ENCODE measurements at places on chromosomes 7 and 10.

DNA sequence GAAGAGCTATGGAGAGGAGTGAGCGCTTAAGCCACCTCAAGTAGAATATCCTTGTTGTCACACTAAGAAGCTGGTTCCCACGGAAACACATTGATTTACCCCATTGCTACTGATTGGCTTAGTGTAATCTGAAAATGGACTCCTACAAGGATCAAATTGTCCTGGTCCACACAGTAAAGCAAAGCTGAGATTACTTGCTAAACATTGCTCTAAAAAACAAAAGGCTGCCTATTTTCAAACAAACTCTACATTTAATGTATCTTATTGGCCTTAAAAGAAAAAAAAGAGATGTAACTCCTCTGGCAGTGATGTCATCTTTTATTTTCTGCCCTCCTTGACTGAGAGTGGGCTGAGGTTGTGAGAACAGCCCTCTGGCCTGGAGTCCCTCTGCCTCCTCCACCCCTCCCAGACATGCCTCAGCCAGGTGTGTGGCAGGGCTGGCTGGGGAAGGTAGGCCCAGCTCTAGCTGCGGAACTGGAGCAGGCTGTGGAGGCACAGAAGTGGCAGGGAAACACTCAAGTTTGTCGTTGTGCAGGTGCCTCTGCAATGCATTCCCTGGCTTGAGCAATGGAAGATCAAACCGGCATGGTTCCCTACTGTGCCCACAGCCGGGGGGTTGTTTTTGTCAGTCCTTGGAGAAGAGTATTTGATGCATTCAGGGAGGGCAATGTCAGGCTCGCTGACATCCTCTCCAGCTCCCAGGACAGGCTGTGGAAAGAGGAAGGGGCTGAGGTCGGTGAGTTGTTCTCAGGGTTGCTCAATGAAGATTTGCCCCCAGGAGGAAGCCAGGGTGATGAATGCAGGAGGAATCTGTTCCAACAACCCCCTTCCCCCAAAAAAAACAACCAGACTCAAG, 9.1 kb downstream of the KLF6 start:
- DNase-seq = no peak

- DNase-seq = no peak
Observed at GRCh38 chr10:16011548-16011947, 151.2 kb upstream of the MINDY3 start.

DNA sequence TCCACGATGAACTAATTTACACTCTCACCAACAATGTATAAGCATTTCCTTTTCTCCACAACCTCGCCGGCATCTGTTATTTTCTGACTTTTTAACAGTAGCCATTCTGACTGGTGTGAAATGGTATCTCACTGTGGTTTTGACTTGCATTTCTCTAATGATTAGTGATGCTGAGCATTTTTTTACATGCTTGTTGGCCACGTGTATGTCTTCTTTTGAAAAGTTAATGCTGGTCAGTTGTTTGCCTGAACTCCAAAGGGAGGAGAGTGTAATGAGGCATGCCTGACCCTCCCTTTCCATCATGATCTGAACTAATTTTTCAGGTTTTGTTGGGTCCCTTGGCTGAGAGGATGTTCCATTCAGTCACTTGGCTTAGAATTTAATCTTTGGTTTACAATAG, 50.7 kb upstream of the SVIL start:
- DNase-seq = no peak

DNA sequence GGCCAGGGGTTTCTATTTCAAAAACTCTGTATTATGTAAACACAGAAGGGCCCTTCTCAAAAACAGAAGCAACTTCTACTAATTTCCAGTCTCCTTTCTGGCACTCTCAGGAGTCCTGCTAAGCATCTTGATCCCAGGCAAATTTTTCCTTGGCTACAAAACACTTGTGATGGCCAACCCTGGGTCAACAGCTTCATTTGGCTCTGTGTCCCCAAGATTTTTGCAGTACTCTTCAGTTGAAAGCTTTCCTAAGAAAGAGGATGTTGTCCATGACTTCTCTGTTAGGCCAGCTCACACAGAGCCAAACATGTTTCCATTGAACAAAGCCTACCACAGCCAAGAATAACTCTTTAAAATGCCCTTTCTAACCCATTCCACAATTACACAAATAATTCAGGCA, 99.0 kb upstream of the EGR2 start:
- DNase-seq = no peak

GRCh38 chr7:135924302-135924701, 52.9 kb downstream of the MTPN start:
- DNase-seq = no peak

DNA sequence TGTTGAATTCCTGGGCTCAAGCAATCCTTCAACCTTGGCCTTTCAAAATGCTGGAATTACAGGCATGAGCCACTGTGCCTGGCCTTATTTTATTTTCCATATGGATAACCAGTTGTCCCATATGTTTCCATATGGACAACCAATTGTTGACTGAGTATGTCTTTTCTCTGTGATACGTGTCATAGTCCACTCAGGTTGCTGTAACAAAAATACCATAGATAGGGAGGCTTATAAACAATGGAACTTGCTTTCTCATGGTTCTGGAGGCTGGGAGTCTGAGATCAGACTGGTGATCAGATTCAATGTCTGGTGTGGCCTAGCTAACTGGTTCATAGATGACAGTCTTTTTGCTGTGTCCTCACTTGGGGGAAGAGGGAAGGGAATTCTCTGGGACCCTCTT, 19.4 kb downstream of the AHCYL2 start:
- DNase-seq = no peak

- no peak for DNase-seq
Observed at GRCh38 chr10:125982260-125982948, 86.0 kb downstream of the FANK1 start.

GRCh38 chr10:17882557-17882956, 69.2 kb upstream of the SLC39A12 start:
- DNase-seq = no peak

GRCh38 chr10:43117031-43117776, 21.0 kb upstream of the CSGALNACT2 start:
- DNase-seq = no peak

DNA sequence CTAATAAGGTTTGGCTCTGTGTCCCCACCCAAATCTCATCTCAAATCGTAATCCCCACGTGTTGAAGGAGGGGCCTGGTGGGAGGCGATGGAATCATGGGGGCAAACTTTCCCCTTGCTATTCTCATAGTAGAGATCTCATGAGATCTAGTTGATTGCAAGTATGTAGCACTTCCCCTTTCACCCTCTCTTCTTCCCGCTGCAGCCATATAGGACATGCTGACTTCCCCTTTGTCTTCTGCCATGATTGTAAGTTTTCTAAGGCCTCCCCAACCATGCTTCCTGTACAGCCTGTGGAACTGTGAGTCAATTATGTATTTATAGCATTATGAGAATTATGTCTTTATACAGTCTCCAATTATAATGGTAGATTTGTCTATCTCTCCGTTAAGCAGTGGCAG, 594.5 kb downstream of the ACTR3B start:
- DNase-seq = no peak

DNA sequence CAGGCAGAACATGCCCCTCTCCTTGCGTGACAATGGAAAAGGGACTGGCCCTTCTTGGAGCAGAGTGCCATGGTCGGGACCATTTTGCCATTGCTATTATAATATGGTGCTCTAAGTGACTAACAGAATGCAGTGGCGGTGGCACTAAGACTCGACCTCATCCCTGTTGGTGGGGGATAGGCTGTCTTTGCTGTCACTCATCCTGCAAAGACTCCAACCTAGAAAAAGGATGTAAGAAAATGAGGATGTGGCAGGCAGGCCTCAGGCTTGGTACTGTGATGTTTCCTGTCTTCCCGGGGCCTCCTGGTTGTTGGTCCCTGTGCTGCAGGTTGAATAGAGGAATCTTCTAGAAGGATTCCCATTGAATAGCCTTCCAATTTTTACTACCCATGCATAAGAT, 18.6 kb downstream of the BLNK start:
- no peak for DNase-seq

GRCh38 chr7:96416599-96416998, 94.7 kb upstream of the SLC25A13 start:
- DNase-seq = no peak

- DNase-seq = no peak
Observed at GRCh38 chr10:98696516-98696915, 249.8 kb upstream of the HPS1 start.

GRCh38 chr7:122412441-122412840, 107.9 kb upstream of the FEZF1 start:
- DNase-seq = no peak

- DNase-seq = no peak
Observed at GRCh38 chr10:20986049-20986448, 88.9 kb upstream of the NEBL start.

- no peak for DNase-seq
Observed at GRCh38 chr7:88314061-88314491, 7.4 kb upstream of the STEAP4 start.

- DNase-seq = no peak
Observed at GRCh38 chr10:124612611-124613498, 131.3 kb downstream of the FAM53B start.

GRCh38 chr10:29392376-29393021, 103.6 kb downstream of the LYZL1 start:
- no peak for DNase-seq

DNA sequence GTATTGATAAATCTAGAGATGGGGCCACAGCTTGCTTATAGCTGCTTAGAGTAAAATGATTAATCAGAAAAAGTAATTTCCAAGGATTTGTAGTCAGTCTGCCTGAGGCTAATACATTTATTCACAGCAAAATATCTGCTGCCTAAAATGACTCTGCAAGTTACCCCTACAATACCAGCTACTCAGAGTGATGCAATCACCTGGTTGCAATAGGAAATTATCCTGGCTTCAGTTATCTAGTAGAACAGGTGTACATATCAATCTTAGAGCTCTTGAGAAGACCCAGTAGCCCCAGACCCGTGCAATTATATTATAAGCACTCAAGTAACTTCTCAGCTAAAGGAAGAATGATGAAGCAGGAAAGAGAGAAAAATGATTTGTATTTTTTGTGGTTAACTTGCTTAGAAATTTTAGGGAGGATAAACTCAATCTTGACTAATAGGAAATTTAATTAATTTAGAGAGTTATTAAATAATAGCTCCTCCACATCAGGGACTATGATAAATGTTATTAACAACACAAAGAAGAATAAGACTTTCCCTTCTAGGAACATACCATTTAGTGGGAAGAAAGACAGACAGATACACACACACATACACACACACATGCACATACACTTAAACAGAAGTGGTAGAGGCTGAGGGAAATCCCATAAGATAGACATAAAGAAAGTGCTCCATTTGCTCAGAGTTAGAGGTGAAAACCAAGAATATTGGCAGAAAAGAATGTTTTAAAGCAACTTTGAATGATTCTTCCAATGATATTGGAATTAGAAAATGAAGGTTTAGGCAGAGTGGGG, 140.4 kb upstream of the PRSS1 start:
- DNase-seq = no peak

- DNase-seq = no peak
Observed at GRCh38 chr7:45726883-45727282, 146.0 kb downstream of the CCDC201 start.

- no peak for DNase-seq
Observed at GRCh38 chr10:42943025-42943818, 133.6 kb upstream of the RET start.

DNA sequence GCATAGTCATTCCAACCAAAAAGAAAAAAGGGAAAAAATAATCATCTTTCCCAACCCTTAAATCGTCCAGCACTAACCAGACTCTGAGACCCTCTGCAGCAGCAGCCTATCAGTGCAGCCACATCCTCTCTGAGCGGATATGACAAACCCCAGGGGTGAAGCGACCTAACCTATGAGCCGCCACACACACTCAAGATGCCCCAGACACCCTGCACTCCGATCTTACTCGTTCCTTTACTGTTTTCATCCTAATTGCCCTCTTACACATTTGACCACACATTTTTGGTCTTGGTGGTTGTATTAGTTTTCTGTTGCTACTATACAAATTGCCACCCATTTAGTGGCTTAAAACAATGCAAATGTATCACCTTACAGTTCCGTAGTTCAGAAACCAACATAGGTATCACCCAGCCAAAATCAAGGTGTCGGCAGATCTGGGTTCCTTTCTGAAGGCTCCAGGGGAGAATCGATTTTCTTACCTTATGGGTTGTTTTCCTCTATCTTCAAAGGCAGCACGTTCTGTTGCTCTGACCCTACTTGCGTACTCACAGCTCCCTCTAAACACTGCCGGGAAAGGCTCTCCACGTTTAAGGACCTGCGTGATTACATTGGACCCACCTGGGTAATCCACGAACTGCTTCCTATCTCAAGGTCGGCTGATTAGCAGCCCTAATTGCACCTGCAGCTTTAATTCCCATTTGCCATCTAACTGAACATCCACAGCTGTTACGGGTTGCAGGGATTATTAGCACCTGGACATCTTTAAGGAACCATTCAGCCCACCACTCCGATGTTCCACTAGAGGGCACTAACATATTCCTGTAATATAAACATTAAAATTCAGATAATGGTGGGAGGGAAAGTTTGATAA, 37.3 kb upstream of the PRSS1 start:
- DNase-seq = no peak

DNA sequence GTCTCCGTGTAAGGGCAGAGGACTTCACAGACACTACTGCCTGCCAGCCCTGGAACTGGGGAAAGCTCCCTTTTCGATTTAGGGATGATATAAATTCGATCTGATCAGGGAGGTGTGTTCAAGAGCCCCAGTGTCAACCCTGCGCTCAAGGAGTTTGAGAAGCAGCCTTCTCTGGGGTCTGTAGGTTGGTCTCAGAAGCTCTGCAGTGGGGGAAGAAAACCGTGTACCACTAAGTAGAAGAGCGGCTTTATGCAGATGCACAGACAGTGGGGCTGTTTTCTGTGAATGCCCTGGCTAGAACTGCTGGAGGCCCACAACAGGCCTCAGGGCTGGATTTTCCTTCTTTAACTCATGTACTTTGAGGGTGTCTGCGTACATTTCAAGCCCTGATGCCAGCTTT, 6.3 kb upstream of the TBX20 start:
- no peak for DNase-seq

DNA sequence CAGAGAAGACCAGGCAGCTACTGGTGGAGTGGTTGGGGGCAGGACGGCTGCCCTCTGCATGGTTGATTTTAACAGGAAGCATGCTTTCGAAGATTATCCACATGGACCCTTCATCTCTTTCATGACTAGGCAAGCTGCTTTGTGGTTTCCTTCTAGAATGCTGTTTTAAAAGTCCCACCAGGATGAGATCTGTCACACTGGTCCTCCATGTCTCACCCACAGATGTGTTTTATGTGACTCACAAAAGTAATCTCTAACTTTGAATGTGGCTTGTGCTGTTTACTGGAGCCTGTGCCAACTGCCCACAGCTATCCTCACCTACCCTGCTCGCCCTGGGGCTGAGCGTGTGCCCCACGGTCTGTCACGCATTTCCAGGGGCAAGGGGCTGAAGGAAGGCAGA, 188.8 kb downstream of the GFRA1 start:
- DNase-seq = no peak

- DNase-seq = no peak
Observed at GRCh38 chr7:8601121-8601520, 167.7 kb downstream of the NXPH1 start.

DNA sequence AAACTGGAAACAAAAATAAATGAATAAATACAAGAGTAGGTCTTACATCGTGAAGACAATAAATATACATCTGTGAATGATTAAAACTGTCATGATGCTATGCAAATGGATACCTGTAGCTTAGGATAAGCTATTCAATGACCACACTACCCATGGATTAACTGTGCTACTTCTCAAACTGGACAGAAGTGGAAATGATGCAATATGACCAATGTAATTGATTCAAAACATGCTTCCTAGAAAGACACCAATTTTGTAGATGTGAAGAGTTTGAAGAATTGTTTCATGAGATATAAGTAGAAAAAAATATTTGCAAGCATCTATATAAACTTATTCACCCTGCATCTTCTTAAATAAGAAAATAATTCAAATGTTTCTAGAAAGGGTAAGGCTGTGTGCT, 36.1 kb downstream of the TFPI2 start:
- DNase-seq = no peak

- no peak for DNase-seq
Observed at GRCh38 chr7:18626717-18627116, 131.2 kb downstream of the HDAC9 start.
